GOT3 (cell line): ENCODE measurements at places on chromosomes 11 and 22.

- DNase-seq = peak; percentile 30
Measured at GRCh38 chr11:45457649-45458048, 171.5 kb upstream of the SYT13 start.

DNA sequence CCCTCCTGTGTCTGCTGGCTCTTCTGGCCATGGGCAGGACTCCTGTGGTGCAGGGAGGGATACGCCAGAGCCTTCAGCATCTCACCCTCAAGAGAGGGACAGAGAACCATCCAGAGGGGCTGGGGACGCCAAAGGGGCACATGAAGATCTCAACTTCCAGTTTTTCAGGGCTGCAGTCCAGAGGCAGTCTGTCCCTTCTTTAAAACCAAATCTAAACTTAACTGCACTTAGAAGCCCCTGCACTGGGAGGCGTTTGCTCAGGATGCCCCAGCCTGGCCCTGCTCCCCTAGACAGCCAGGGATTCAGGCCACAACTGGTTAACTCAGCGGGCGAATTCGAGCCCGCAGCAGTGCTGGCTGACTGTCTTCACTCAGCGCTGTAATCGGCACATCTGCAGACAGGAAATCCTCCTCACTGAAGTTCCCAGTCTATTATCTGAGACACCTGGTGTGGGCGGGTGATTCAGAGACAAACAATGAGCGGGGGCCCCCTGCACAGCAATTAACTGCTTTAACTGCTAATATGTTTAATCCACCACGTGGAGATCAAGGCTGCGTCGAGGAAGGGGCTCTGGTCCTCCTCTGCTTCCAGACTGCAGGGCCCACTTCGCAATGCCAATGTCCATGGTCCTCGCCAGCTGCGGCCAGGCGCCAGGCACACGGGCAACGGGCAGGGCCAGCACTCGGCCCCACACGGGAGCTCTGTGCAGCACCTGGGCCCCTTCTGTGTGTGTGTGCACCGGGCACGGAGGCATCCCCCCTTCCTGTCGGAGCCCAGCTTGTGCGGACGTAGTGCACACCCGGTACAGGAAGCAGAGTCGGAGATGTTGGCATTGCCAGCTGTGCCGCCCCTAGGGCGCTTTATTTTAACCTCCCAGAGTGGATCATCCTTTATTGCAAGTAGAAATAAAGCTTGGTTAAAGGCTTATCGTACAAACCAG, 36.9 kb upstream of the GNB1L start:
- no peak for DNase-seq

DNA sequence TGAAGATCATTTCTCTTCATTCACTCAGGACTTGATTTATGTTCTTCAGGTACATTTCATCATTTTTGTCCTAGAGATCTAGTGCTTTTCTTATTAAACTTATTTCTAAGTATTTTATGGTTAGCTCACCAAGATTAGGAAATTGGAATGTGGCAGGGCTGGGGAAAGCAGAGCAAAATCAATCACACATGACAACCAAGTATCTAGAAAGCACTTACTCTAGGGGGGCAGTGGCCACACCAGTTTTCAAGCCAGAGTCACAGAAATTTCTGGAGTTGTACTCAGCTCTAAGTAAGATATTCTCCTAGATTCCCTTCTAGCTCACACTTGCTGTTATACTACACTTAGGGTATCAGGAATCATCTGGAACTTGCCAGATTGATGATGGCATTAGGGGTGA, 33.3 kb upstream of the MYEOV start:
- no peak for DNase-seq

DNA sequence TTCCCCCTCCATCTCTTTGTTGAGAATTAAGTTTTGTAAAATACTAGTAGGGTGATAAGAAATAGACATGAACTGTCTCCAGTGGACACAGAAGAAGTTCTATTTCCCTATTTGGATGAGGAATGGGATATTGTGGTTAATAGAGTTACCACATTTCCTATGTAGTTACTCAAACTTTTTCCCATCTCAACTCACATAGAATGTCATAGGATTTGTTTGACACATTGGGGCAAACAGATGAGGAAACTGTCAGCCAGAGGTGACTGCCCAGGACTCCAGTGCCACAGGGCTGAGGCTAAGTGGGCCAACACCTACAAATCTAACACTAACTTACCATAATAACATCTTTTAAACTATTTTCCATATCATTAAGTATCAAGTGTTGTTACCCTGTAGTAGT, 58.3 kb downstream of the CCDC83 start:
- no peak for DNase-seq

DNA sequence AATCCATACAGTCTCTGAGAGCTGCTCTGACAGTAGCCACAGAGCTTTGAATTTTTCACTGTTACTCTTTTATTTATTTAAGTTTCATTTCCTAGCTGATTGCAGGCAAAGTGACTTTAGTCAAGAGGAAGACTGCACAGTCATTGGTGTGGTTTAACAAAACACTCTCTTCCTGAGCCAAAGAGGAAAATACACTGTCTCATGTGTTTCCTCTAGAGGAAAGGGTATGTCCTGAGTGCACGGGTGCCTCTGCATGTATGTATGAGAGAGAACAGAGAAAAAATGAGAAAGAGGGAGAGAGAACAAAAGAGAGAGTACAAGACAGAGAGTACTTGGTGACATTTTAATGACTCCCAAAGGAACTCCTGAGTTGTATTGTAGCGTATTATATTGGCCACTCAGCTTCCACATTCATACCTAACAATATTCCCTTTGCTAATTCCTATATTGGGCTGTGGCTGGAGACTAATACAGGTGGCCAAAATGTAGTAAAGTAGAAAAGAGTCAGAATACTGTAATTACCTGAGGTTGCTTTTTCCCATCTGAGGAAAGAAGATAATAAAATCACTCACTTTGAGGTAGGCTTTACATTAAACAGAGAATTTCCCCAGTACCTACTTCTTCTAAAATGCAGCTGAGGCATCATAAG, at the start of gene OR4D9:
OR4D9 (plus strand) TSS at position 599 of the 649 bp plus-strand sequence. CDS start 3,374 bp downstream, outside the sequence.
- no peak for DNase-seq

- DNase-seq = no peak
Measured at GRCh38 chr11:87437133-87437843, 399.6 kb downstream of the TMEM135 start.

DNA sequence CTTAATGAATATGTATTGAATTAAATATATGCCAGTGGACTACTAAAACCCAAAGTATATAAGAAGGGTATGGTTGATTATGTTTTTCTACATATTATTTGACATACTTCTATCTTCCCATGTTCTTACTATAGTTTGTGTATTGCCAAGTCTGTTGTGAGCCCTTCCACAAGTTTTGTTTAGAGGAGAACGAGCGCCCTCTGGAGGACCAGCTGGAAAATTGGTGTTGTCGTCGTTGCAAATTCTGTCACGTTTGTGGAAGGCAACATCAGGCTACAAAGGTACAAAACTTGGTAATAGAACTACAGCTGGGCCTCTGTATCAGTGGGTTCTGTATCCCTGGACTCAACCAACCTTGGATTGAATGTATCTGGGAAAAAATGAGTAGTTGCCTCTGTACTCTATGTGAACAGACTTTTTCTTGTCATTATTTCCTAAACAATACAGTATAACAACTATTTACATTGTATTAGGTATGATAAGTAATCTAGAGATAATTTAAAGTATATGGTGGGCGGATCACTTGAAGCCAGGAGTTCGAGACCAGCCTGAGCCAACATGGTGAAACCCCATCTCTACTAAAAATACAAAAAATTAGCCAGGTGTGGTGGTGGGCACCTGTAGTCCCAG, 38.7 kb upstream of the TTC36 start:
- DNase-seq = no peak

DNA sequence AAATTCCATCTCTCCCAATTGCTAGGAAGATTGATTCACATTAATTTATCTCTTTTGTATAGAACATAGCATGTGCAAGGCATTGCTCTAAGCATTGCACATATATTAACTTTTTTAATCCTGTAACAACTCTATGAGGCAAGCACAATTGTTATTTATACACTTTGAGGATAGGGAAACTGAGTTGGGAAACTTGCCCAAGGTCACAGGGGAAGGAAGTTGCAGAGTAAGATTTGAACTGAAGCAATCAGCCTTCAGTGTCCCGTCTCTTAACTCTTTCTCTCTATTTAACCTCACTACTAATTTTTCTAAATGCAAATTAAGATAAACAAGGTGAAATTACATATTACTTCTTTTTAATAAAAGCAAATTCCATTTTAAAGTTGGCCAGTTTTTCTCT, 22.2 kb downstream of the OR56B4 start:
- DNase-seq = no peak

- DNase-seq = no peak
Measured at GRCh38 chr11:94650756-94651155, 83.6 kb downstream of the PIWIL4 start.
